HEK293T (cell line): ENCODE measurements at places on chromosomes 3 and 15.

GRCh38 chr3:114542359-114542758, 248.5 kb downstream of the TIGIT start:
- DNase-seq, result no peak

DNA sequence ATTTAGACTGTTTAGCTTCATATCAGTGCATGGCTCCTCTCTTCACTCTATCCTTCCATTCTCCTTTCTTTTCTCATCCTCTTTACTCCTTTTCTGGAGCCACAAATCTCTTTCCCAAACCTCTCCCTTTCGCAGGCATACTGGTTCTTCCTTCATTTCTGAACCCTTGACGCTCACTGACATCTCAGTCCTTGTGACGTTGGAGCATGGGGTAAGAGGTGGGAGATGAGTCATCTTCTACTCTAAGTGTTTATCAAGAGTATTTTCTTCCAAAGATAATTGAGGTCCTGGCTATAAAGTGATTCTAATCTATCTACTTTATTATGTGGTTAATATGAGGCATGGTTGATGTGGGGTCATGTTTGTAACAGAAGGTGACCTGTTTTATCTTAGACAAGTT, 414.2 kb downstream of the AGBL1 start:
- DNase-seq, result no peak

- DNase-seq, result no peak
Measured at GRCh38 chr3:182603501-182603900, 189.8 kb upstream of the ATP11B start.

DNA sequence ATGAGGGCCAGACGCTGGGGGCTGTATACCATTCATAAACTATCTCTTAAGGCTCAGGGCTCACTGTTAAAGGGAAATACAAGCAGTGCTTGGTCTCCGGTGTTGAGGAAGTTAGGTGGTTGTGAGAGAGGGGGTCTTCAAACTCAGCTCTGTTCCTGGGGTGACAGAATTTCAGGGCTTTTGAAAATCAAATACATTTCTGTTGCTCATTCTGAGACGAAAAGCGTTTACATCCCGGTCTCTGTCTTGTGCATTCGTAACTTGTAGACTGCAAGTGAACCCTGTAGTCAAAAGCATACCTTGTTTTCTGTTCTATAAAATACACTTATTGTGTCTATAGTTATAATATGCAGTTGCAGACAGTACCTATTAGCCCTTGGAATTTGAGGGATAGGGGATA, 1.7 kb downstream of the SLCO3A1 start:
- no peak for DNase-seq

- no peak for DNase-seq
Measured at GRCh38 chr3:152198665-152199064, 70.1 kb upstream of the MBNL1 start.

GRCh38 chr15:57462381-57462780, 86.1 kb downstream of the CGNL1 start:
- no peak for DNase-seq

DNA sequence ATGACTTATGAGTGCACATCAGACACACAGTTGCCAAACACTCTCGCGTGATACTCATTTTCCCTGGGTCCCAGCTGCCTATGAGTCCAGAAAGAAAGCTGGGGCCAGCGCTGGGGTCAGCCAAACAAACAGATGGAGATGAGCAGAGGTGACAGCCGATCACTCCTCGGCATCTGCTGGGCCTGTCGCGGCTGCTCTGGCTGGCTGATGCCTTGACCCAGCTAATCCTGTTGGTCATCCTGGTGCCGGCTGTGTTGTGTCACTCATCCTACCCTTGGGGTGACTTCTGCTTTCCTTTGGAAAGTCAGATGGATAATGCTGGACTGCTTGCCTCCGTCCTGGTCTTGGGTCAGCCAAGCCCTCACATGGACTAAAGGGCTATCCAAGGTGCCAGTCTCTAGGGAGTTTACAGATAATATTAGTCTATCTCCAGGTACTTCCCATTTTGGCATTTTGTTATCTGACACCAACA, 105.3 kb upstream of the PDZRN3 start:
- DNase-seq, result no peak

GRCh38 chr3:186413615-186414415, 51.8 kb upstream of the DGKG start:
- no peak for DNase-seq

GRCh38 chr3:31275038-31275572, 257.6 kb upstream of the STT3B start:
- DNase-seq, result no peak
